Stomach (tissue), 19 donors: ENCODE measurements at places on chromosomes 16 and 17.

DNA sequence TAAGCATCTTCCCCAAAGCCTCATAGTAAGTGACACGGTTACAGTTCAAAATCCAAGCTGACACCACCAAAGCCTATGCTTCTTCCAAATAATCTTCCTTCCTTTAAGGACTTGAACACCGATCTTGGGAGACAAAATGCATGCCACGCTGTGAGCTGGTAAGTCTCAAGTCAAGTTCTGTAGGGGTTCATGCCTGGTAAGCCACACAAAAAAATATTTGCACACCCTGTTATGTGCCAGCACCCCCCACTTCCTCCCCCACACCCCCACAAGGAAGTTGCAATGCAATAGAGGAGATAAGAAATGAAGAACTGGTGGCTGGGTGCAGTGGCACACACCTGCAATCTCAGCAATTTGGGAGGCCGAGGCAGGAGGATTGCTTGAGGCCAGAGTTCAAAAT lies 5.6 kb downstream of the NOG start:
- DNase-seq, result no peak
- H3K4me3 ChIP-seq, result no peak overlapping the region
- no peak overlapping the region for H3K27ac ChIP-seq
- H3K4me1 ChIP-seq, result peaks cover 33% of the 10 kb centered on the region
- peaks cover 62% of the 10 kb centered on the region for H3K27me3 ChIP-seq
- H3K36me3 ChIP-seq, result no peaks in the 10 kb centered on the region

DNA sequence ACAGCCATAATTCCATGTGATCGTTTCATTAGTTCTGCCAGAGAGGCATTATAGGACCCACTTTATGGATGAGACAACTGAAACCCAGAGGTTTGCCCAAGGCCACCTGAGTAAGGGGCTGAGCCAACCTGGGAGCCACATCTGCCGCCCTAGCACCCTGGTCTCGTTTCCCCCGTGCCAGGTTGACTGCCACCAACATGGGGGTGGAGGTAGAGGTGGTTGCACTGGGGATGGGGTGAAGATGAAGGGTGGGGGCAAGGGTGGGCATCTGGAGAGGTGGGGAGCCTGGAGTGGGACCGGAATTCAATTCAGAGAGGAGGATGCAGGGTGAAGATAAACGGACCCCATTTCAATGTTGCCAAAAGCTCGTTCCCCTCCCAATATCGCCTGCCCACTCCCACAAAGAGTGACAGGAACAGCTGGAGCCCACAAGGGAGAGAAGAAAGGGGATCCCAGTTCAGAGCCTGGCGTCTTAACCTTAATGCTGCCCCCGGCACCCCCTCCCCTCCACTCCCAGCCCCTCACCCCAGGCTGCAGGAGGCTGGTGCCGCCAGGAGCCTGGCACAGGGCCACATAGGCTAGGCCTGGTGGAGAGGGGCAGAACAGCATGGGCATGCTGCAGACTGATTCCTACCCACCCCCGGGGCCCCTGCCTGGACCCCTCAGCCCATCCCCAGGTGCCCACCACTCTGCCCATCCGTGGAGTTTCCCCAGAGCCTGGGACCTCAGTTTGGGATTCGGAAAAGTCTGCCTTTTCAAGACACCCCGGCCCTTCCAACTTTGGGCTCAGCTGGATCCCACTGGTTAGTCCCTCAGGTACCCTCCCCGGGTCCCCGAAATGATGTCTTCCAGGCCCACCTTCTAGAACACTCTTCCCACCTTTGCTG lies 29.6 kb downstream of the NGFR start:
- DNase-seq, result no peak
- H3K4me3 ChIP-seq, result no peak overlapping the region
- no peaks in the 10 kb centered on the region for H3K36me3 ChIP-seq
- peaks cover 37% of the 10 kb centered on the region for H3K27me3 ChIP-seq
- peaks cover 10% of the 10 kb centered on the region for H3K4me1 ChIP-seq

GRCh38 chr17:46853896-46854444 lies 2.6 kb downstream of the WNT9B start:
- H3K4me1 ChIP-seq, result peaks cover 16% of the 10 kb centered on the region
- H3K4me3 ChIP-seq, result no peak overlapping the region
- H3K27me3 ChIP-seq, result peaks cover 71% of the 10 kb centered on the region
- no peak overlapping the region for H3K27ac ChIP-seq

DNA sequence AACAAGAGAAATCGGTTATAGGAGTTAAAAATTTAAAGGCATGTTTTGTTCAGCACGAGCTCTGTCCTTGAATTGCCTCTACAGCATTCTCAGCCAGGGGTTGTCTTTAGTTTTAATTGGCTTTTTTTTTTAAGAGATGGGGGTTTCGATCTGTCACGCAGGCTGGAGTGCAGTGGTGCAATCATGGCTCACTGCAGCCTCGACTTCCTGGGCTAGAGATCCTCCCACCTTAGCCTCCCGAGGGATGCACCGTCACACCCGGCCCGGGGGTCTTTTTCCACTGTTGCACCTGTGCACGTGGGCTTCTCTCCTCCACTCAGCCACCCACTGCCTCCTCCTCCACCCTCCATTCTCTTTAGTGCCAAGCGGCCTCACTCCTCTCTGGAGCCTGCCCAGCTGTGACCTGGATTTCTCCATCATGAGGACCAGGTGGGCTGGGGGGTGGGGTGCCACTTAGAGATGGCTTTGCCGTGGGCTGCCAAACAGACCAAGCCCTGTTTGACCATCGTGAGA lies 106.8 kb upstream of the SEC14L1 start:
- no peak overlapping the region for H3K4me3 ChIP-seq
- H3K36me3 ChIP-seq, result no peaks in the 10 kb centered on the region
- H3K4me1 ChIP-seq, result peaks cover 10% of the 10 kb centered on the region
- no peak for DNase-seq
- H3K27me3 ChIP-seq, result peaks cover 58% of the 10 kb centered on the region

GRCh38 chr16:17454162-17454730 lies 16.5 kb downstream of the XYLT1 start:
- no peaks in the 10 kb centered on the region for H3K36me3 ChIP-seq
- H3K27me3 ChIP-seq, result no peaks in the 10 kb centered on the region
- peaks cover 13% of the 10 kb centered on the region for H3K4me1 ChIP-seq
- no peak for DNase-seq
- no peak overlapping the region for H3K27ac ChIP-seq

- H3K27me3 ChIP-seq, result no peaks in the 10 kb centered on the region
- H3K36me3 ChIP-seq, result no peaks in the 10 kb centered on the region
- no peaks in the 10 kb centered on the region for H3K4me1 ChIP-seq
Measured at GRCh38 chr17:36825113-36825512, 112.2 kb upstream of the LHX1 start.

DNA sequence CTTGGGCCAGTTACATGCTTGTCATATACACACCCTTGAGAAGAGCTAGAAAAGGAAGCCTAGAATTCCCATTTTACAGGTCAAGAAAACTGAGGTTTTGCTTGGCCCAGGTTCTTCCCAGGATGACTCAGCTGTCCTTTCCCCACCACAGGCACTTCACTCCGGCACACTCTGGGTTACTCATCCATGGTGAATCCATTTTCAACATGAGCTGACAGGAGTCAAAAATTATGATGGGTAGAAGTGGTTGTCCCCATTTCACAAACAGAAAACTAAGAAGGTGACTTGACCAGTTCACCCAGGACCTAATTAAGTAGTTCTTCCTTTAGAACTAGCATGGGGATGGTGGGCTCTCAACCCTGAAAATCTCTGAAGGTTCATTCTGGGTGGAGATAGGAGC lies 67.2 kb downstream of the USP22 start:
- no peak overlapping the region for H3K4me3 ChIP-seq
- DNase-seq, result no peak
- H3K36me3 ChIP-seq, result no peaks in the 10 kb centered on the region
- peaks cover 21% of the 10 kb centered on the region for H3K27me3 ChIP-seq
